ENCODE measurements at places on chromosomes 1 and 21. TPM values are rescaled to one million over a fixed set of nuclear protein-coding genes. Genes with fewer than 3 reads are reported as not detected.

GRCh38 chr1:10594595-10595223 is 120.0 kb downstream of the PEX14 start:
- no peak for DNase-seq

DNA sequence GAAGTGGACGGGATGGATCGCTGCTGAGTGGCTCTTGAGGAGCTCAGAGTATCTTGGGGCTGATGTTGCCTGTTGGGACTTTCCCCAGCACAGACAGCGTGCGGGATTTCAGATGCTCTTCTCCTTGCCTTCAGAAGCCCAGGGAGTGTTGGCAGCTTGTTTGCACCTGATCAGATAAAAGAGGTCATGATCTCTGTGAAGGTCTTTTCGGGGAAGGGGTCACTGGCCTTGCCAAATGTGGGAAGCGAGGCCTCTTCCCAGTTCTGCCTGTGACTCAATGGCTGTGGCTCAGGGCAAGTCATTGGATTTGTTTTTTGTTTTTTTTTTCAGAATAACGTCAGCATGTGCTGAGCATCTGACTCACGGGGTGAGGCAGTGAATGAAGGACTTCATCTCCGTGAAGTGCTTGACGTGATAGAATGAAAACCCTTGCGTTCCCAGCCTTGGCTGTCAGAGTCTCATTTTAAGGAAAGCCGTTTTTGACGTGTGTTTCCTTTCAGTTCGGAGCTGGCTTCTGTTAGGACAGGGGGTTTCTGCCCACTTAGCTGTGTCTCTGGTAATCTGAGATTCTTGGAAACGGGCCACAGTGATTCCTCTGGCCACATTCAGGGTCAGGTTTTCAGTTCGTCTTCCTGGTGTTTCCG is 46.7 kb downstream of the GALNT2 start:
- peak; percentile 64 for DNase-seq

GRCh38 chr1:22775478-22775877 is 64.8 kb downstream of the EPHB2 start:
- DNase-seq = no peak

DNA sequence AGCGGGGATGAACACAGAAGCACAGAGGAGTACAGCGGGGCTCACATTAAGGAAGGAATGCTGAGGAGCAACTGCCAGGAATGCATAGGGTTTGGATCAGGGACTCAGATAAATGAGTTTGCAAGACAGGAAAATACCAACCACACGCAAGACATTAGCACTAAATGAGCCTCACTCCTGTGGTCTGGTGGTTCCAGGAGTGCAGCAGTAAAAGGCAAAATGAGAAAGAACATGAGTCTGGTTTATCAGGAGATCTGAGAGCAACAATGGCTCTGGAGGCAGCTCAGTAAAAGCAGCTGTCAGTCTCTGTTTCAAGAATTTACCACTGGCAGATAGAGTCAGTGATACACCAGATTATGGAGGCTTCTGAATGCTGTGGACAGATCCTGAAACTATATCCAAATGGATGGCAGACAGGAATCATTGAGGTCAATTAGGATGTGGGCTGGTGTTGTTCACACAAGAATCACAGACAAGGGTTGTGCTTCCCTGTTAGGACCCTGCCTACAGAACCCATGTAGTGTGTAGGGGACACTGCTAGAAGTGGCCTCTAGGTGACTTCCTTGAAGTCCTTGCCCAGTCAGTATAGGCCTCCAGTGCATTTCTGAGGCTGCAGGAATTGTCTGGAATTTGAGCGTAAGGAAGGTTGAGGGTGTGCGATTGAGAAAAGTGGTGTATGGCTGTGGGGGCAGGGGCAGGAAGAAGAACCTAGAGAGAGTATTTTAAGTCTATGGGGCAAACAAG is 50.3 kb downstream of the CASQ2 start:
- DNase-seq = no peak

DNA sequence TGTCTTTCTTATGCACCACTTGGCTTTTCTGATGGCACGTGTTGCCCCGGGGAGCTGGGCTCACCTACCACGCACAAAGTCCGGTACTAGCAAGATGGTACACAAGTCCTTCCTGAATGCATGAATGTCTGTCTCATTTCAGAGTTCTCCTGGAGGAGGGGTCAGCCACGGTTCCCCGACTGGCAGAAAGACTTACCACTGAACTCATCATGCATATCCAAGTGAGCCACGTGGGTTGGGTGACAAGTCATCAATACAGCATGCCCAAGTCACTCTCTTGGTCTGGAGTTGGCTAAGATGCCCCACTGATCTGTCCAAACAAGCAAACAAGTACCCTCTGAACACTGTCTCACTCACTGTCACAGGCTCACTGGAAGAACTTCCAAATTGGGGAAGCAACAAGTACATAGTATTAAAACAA is 28.6 kb upstream of the MX1 start:
- DNase-seq = no peak

The TRABD2B gene
- polyA plus RNA-seq = 0.08 TPM

The CRP gene
- 0.05 TPM for polyA plus RNA-seq

All from psoas muscle (tissue), 8 donors.